Regular cardiac myocyte (primary cell): ENCODE measurements at places on chromosomes 3 and 15. TPM values are rescaled to one million over a fixed set of nuclear protein-coding genes. Genes with fewer than 3 reads are reported as not detected.

GLDN gene
- total RNA-seq, result 1.2 and 1.4 TPM in 2 replicates

ARGFX gene
- not detected in 2 replicates for total RNA-seq

BFSP2 gene
- total RNA-seq, result not detected in 2 replicates

TRH gene
- total RNA-seq, result under 0.01 and 0.38 TPM in 2 replicates

ISY1 gene
- total RNA-seq, result 23.1 and 35.5 TPM in 2 replicates

MYLK gene
- total RNA-seq, result 46.6 and 123 TPM in 2 replicates

PRTG gene
- total RNA-seq, result 1.9 and 2.3 TPM in 2 replicates
